ENCODE measurements at places on chromosomes 1 and 21.

GRCh38 chr1:154453574-154454352, 48.3 kb upstream of the TDRD10 start:
- no peak for DNase-seq

GRCh38 chr1:26049531-26050247, 3.8 kb upstream of the SLC30A2 start:
- DNase-seq: no peak

DNA sequence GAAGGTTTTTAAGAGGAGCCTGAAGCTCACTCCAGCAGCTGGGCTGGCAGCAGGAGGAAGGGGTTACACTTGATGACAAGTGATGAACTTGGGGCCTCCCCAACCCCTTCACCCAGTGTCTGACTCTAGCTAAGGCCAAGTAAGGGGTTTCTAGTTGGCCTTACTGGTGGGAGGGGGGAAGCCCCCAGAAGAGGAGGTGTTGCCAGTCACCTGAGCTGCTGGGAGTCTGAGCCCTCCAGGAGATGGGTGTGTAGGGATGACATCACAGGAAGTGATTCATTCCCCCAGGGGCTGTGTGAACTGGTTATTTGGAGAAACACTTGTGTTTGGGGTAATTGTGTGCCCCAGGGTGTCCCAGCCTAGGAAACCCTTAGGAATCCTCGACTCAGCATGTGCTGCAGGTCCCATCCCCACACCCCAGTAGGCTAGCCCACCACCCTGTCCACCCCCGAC, 3.1 kb downstream of the PADI1 start:
- DNase-seq: no peak

DNA sequence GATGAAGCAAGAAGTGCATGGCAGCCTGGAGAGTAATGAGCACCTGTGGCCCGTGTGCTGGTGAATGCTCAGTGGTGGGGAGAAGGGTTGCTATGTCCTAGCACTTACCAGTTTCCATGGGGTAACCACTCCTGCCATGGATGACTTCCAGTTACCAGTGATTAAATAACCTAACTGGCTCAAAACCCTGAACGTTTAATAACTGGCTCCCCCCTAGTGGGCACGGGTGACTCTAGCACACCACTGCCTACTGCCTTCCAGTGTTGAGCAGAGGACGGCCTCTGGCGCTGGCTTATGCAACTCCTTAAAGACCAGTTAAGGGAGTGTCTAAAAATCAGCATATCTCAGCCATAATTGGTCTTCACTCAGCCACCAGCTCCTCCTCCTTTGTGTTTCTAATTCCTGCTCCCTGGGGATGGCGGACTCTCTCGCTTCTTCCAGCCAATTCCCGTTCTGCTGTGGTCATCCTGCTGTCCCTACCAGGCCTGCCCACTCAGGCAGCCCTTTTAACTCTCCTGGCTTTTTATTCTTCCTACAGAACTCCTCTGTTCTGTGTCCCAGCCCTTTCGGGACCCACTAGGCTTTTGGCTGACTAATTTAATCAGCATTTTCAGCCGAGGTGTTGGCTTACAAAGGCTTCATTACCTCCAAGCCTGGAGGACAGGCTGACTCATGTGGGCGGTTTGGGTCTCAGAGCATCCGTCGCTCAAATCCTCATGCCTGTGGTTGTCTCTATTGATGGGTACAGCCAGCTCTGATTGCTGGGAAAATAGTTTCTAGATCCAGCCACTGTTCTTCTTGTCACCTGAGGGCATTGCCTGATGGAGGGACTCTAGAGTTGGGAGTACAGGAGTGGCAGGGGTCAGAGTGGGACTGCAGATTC, 332.4 kb downstream of the CAMTA1 start:
- DNase-seq: no peak

DNA sequence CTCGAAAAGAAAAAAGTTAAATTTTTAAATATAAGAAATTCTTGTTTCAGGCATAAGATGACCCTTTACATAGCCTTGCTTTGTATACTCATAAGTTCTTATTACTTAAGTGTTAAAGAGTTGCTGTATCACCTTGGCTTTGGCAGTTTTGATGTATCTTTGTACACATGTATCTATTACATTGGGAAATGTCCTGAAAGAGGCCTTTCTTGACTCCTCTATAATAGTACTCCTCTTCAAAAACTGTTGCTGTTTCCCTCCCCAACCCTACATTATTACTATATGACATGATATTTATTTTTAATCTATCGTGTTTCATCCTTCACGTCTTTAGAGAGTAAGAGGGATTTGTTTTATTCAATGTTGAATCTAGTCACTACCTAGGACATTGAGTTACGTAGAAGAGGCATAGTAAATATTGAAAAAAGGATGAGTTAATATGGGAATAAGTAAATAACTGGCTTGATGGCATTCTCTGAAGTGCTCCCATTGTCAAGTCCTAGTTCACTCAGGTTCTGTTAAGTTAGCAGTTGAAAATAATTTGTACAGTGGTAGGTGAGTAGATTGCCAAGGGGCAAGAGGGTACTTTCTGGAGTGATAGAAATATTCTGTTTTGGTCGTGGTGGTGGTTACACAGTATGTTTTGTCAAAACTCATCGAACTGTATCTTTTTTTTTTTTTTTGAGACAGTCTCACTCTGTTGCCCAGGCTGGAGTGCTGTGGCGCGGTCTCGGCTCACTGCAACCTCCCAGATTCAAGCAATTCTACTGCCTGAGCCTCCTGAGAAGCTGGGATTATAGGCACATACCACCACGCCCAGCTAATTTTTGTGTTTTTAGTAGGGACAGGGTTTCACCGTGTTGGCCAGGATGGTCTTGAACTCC, 8.2 kb downstream of the THRAP3 start:
- DNase-seq: no peak

DNA sequence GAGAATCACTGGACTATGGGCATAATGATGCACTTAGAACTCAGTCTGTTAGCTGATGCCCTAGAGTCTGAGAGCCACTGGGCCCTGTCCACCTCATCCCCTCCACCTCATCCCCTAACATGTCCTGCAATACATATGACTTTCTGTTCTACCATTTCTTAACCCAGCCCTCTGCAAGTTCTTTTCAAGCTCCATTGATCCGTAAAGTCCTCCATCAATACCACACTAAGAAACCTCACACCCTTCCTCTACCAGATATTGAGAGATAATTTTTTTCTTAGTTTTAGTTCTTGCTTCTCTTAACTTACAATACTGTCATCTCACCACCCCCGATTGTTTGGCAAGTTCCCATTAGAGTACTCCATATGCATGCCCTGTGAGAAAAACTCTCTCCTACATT, 22.1 kb downstream of the FCRL4 start:
- no peak for DNase-seq

GRCh38 chr1:53259932-53260331, 21.6 kb upstream of the MAGOH start:
- no peak for DNase-seq

DNA sequence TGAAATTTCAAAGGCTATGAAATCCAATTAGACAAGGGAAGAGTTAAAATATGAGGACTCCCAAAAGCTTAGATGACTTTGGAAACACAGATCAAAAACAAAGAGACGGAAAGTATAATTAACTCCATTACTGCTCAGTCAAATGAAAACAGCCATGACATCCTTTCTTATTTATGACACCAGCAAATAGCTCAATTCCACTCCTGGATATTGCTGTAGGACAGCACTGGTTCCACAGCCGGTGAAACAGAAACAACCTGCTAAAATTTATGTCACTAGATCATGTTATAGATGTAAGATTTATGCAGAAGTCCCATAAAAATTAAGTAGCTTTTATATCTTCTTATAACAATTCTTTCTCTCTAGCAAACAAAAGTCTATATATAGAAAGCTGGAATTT, 65.6 kb upstream of the RRP15 start:
- no peak for DNase-seq
